ENCODE measurements at places on chromosomes 16 and 17.
A peak's percentile ranks its signal among the peaks of the same experiment; 100 is the strongest.

GRCh38 chr17:75774991-75775668 lies 9.5 kb upstream of the UNK start:
- DNase-seq: no peak

- no peak for DNase-seq
Measured at GRCh38 chr16:68339214-68339613, 28.4 kb downstream of the PRMT7 start.

- no peak for DNase-seq
Measured at GRCh38 chr16:53417011-53417410, 17.3 kb upstream of the RBL2 start.

GRCh38 chr17:81813371-81813684 lies 9.4 kb downstream of the GCGR start:
- DNase-seq: no peak

- DNase-seq: peak; percentile 91
Measured at GRCh38 chr17:44218344-44219107, 949 bp downstream of the UBTF start.

DNA sequence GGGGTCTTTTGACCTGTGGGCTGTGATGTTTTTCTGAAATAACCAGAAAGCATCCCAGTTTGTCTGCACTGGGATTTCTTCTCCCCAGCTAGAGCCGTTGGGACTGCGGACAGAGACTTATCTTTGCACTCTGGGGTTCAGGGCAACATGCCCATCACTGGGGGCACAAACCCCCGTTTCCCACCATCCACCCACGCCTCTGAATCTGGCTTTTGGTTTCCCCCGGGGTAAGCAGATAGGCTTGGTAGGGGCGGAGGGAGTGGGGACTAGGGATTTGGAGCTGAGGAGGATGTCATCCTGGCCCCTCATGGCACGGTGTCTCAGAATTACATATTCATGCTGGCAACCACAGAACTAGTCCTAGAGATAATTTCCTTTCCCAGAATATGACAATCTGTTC lies 68.6 kb downstream of the CCDC182 start:
- peak; percentile 12 for DNase-seq

- no peak for DNase-seq
Measured at GRCh38 chr17:40374821-40375498, 10.4 kb upstream of the GJD3 start.

GRCh38 chr17:8212312-8213180 lies 2.2 kb upstream of the AURKB start:
- DNase-seq: no peak

- DNase-seq: no peak
Measured at GRCh38 chr17:82965371-82965770, 114.0 kb upstream of the METRNL start.

GRCh38 chr17:37124821-37125173 lies 176.0 kb downstream of the AATF start:
- no peak for DNase-seq
